ENCODE measurements at places on chromosomes 6 and 20. TPM values are rescaled to one million over a fixed set of nuclear protein-coding genes. Genes with fewer than 3 reads are reported as not detected.
A peak's percentile ranks its signal among the peaks of the same experiment; 100 is the strongest.

The NRN1 gene
- 7.9 TPM for total RNA-seq

The SPTLC3 gene
- not detected for total RNA-seq

The UNC5CL gene
- 3.3 TPM for total RNA-seq

The BPIFB2 gene
- not detected for total RNA-seq

The POM121L2 gene
- not detected for total RNA-seq

GRCh38 chr20:22579119-22579427 is 5.3 kb downstream of the FOXA2 start:
- DNase-seq, result no peak

GRCh38 chr6:158361961-158362669 is 49.9 kb downstream of the TULP4 start:
- no peak for DNase-seq

DNA sequence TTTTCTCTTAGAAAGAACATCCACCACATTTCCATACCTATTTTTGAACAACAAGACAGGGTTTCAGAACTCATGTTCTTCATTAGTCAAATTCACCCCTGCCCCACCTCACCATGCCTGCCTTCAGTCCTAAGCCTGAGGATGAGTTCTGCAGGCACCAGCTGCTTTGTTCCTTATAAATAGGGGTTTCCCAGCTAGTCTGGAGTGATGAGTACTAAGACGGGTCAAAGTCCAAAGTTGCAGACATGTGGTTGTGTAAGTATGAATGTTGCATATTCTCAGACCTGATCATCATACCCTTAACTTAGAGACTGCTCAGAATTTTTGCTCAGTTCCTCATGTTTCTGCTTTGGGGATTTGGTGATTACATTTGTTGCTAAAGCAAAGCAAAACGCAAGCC is 257.7 kb upstream of the CDYL start:
- DNase-seq, result no peak

DNA sequence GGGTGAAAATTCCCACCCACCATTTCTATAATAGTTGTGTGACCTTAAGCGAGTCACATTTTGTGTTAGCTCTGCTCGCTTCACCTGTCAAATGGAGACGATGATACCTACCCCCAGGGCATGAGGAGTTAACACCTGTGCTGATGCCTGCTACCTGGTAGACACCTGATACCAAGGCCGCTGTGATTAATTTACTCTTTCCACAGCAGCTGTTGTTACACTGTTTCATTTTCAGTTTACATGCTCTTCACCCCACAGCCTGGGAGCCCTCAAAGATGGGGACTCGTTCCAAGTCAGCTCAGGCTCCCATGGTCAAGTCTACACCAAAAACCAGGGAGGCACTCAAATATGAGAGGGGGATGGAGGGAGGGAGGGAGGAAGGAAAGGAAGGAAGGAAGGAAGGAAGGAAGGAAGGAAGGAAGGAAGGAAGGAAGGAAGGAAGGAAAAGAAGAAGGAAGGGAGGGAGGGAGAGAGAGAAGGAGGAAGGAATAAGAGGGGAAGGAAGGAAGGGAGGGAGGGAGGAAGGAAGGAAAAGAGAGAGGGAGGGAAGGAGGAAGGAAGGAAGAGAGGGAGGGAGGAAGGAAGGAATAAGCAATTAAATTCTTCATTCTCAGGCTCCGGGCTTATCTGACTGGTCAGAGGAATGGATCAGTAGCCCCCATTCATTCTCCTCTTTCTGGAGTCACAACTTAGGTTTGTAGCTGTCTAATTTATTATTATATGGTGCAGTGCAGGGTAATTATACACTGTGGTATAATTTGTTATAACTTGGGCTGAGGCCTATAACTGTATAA is 40.9 kb downstream of the PDYN start:
- DNase-seq, result no peak

- DNase-seq, result no peak
These were observed 49.3 kb upstream of the MYL9 start for GRCh38 chr20:36491901-36492617.

- no peak for DNase-seq
These were observed 131.0 kb downstream of the TSHZ2 start for GRCh38 chr20:53103124-53103523.

- DNase-seq, result no peak
These were observed 242.2 kb downstream of the HIVEP2 start for GRCh38 chr6:142702501-142703460.

GRCh38 chr6:25138934-25139415 is 140.2 kb upstream of the CARMIL1 start:
- DNase-seq, result peak; percentile 49

GRCh38 chr6:36230371-36230770 is 33.8 kb downstream of the BRPF3 start:
- DNase-seq, result no peak

DNA sequence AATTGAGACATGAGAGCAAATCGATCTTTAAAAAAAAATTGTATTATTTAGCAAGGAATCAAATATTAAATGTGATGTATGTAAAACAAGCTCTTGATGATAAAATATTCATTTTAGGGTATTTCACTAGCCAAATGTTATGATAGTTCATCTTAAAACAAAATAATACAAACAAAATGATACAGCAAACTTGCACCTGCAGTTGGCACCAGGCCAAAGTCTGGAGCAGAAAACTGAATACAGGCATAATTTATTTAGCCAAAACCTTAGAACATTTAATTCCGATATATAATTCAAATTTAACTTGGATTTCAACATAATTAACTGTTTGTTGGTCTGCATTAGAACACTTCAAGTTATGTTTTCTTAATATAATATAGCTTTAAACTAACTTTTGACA is 60.9 kb downstream of the EPHA7 start:
- DNase-seq, result no peak

All from Karpas-422 (cell line).